ENCODE measurements at places on chromosomes 12 and 14.

DNA sequence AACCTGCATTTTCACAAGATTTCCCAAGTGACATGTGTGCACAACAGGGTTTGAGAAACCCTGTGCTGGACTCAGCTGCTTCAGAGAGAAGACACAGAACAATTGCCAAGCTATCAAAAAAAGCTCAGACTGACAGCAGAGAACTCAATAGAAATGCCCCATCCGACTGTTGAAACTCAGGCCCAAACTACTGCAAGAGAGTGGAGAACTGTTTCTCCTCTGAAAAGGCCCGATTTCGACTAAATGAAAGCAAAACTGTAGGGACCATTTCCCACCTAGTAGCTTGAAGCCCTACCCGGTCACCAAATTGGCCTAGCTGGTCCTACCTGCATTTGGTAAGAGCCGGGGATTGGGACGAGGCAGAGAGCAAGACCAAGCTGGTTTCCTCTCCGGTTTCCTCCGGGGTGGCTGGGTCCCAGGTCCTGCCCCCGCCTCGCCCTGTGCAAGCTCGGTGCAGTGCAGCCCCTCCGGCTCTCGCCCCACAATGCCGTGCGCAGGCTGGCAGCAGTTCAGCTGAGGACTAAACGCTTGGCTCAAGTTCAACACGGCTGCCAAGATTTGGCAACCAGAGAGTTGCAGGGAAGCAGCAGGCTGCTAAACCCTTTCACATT, 1180.6 kb downstream of the VRK1 start:
- DNase-seq, result peak; percentile 68

- no peak for DNase-seq
Observed at GRCh38 chr12:40170593-40170992, 54.2 kb upstream of the LRRK2 start.

- DNase-seq, result no peak
Observed at GRCh38 chr14:61564618-61565091, 130.7 kb upstream of the HIF1A start.

DNA sequence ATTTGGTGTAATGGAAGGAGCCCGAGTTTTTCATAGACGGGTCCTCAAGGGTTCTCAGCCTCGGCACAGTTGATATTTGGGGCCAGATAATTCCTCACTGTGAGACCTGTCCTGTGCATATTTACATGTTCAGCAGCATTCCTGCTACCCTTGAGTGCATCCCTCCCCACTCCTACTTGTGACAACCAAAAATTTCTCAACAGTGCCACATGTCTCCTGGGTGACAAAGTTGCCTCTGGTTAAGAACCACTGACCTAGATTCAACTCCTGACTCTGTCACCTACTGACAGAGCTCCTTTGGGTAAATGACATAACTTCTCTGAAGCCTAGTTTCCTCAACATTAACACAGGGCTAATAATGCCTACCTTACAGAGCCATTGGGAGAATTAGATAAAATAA, 60.4 kb downstream of the TTC9 start:
- no peak for DNase-seq

Data from substantia nigra (tissue), 51 donors.